ENCODE measurements at places on chromosomes 7 and 10.

- DNase-seq, result no peak
Observed at GRCh38 chr10:105806-106205, 29.4 kb upstream of the ZMYND11 start.

DNA sequence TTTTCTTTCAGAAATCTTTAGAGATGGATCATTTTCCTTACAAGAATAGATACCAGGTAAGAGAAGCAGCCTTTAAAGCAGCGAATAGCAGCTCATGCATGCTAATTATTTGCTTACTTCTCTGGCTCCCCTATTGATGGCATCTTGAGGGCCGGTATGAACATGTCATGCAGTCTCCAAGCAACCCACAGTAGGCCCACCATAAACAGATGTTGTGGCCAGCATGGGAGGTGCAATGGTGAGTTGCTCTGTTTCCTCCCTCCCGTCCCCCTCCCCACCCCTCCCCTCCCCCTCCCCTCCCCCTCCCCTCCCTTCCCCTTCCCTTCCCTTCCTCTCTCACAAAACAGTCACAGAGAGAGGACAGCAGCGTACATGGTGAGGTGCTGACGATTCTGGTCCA, 9.7 kb upstream of the ZNF273 start:
- no peak for DNase-seq

DNA sequence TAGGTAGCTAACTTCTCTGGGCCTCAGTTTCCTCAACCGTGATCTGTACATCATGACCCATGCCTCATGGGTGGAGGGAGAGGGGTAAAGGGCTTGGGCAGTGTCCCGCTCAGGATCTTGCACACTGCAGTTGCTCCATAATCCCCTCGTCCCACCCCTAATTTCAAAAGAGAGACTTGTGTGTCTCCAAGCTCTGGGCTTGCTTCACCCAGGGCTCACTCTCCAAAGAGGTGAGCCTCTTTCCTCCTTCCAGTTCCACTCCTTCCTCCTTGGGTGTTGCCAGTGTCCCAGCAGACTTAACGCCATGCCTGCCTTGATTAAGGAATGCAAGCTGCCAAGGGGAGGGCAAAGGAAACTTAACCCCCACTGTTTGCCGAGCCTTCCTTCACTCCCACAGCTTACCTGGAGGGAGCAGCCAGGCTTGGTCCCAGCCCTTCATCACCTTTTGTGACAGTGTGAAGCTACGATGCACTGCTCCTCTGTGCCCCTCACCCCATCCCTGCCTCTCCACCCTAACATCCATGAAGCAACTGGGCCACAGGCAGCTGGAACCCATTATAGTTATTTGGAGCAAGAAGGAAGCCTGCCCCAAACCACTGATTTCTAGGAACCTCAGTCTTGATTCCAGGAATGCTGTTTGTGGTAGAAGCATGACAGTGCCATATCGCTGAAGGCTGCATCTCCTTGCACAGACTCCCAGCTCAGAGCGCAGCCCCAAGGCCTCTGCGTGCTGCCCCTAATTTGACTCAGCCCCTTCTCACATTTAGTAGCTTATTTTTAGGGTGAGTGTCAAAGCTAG, 363.3 kb downstream of the TNS3 start:
- no peak for DNase-seq

DNA sequence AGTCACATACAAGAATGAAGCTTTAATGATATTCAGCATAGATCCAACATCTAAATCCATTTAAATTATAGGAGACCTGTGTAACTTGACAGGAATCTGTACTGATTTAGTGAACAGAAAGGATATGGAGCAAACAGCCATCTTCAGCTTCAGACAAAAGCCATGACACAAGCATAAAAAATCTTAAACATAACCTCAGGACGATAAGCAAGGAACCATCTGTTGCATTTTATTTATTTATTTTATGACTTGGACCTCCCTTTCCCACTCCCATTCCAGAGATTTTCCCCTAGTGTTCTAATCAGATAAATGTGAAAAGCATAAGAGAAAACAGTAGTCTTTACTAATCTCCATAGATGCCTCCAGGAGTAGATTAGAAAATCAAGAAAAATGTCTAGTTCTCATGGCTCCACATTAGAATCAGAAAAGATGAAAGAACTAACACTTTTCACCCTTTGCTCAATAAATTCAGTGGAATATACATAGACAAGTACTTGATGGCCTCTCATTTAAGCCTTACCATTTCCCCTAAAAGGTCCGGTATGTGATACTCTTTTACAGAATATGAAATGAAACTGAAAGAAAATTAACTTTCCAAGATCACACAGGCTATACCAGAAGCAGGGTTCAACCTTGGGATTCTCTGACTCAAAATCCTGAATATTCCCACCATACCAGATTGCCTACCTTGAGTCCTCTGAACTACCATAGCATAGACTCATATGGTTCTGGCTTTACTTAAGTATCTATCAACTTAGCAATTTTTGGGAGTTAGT, 15.2 kb downstream of the CACNA2D1 start:
- no peak for DNase-seq

DNA sequence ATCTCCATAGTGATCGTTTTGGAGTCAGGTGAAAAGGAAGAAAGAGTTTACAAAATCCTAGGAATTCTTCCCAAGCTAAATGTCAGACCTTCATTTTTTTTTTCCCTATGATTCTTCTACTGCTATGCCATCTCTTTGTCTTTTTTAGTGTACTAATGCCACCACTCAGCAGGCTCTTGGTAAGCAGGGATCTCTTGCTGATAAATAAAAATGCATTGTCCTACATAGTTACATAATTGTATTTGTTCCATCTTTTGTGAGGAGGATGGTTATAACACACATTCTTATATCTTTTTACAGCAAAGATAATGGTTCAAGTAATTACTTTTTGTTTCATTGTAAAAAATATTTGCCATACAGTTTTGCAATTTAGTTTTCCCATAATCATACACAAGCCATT, 36.8 kb upstream of the AFAP1L2 start:
- no peak for DNase-seq

- peak; percentile 68 for DNase-seq
Observed at GRCh38 chr7:100675581-100676350, 2.2 kb downstream of the GNB2 start.

- no peak for DNase-seq
Observed at GRCh38 chr7:46454816-46455215, 533.7 kb upstream of the IGFBP3 start.

- no peak for DNase-seq
Observed at GRCh38 chr10:49419005-49419404, 23.1 kb upstream of the DRGX start.

GRCh38 chr7:100357131-100357561, 771 bp upstream of the PILRB start:
- DNase-seq, result no peak

DNA sequence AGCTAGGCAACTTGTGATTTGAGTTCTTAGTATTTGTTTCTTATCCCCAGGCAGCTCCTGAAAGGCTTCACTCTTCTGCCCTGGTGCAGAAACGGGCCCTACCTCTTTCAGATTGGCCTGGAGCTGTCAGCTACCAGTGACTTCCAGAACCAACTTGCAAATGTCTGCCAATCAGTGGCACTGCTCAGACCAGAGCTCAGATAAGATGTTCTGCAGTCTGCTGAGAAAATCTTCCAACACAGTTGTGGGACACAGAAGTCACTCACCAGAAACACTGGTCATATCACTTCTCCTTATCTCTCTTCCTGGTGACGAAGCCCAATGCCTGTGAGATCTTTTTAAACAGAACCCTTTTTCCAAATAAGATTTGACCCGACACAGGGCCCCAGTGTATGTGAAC, 81.9 kb upstream of the DUSP5 start:
- DNase-seq, result no peak

- no peak for DNase-seq
Observed at GRCh38 chr7:136234040-136234439, 256.9 kb upstream of the MTPN start.

DNA sequence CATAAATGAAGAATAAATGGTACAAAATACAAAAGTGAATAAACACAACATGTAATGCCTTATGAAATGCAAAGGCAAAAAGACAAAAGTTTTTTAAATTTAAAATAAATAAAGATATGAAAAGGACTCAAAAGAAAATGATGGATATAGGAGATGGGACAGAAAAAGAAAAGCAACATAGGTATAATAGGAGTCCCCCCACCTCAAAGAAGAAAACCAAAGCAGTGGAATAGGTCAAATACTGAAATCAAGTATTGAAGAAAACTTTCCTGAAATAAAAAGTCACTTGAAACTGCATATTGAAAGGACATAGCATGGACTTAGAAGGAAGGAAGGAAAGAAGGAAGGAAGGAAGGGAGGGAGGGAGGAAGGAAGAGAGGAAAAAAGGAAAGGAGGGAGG, 110.0 kb upstream of the FAM204A start:
- DNase-seq, result no peak

- DNase-seq, result no peak
Observed at GRCh38 chr10:112783351-112784021, 166.6 kb upstream of the TCF7L2 start.

GRCh38 chr7:155489862-155490696, 32.1 kb downstream of the EN2 start:
- DNase-seq, result no peak

DNA sequence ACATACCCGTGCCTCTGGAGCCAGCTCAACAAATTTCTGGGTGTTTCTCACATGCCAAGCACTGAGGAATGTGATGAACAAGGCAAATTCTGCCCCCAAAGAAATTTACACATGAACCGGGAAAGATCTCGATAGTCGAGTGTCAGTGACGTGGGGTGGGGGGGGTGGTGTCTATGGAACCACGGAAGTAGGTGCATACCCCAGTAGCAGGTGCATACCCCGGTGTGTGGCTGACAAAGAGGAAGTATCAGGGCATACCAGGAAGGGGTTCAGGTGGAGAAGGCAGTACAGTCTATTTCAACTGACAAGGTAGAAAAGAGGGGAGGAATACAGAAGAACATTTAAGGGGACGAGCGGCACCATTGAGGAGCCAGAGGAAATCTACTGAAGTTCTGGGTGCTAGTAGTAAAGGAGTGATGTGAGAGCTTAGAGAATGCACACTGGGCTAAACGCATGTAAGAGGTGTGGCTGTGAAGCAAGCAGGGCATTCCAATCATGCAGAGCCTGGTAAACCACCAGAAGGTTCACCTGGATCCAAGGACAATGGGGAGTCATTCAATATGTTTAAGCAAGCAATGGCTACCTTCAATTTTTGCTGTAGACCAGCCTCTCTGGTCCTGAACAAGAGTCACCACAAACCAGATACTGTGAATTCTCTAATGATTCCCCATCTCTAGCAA, 6.2 kb downstream of the CCDC6 start:
- DNase-seq, result no peak

DNA sequence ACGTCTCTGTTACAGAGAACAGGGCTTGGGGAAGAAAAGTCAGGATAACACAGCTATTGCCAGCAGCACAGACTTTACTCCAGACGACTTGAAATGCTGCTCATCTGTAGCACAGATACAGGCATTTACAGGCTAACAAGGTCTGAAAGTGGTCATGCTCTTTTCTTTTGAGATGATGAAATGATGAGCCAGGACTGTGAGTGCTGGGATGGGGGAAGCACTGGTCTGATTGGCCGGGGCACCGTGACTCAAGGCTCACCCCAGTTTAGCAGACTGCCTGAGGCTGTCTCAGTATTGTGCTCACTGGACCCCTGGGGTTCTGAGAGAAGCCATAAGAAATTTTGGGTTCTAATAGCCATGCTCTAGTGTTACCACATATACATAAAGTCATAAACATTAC, 12.4 kb downstream of the SMKR1 start:
- DNase-seq, result no peak

GRCh38 chr10:92691591-92692079, 1.9 kb downstream of the HHEX start:
- no peak for DNase-seq

Measured in stimulated activated CD8-positive, alpha-beta memory T cell treated with anti-CD3 and anti-CD28 coated beads, Interleukin-2, amount 100 ng/mL, for 48 hours (primary cell).